Cortex of kidney (tissue), 1 donor: ENCODE measurements at places on chromosomes 2 and 18.

- DNase-seq = no peak
Observed at GRCh38 chr2:74379851-74380789, at the start of gene DCTN1. TSS of gene DCTN1 (minus strand) at chr2:74380311. CDS start at chr2:74380037, 274 bp downstream.

DNA sequence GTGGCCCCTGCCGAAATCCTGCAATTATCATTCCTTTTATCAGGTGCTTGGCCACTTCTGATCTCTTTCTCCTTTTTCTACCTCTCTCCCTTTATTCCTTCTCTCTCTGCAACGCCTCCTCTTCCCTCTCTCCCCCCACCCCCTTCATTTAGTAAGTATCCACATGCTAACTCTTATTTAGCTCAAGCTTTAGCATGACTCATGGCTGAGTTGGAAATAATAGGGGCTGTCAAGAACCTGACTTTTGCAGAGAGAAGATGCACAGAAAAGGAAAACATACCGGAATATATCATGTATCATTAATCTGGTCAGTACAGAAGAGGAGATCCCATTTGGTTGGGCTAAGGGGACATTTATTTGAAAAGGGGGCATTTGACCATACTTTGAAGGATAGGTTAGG is 33.1 kb downstream of the FAM171B start:
- no peak for DNase-seq

GRCh38 chr2:149819356-149819957 is 231.9 kb upstream of the MMADHC start:
- DNase-seq = no peak

- no peak for DNase-seq
Observed at GRCh38 chr2:2743164-2743571, 412.1 kb upstream of the MYT1L start.

- DNase-seq = no peak
Observed at GRCh38 chr2:226893216-226893615, 57.4 kb downstream of the RHBDD1 start.

DNA sequence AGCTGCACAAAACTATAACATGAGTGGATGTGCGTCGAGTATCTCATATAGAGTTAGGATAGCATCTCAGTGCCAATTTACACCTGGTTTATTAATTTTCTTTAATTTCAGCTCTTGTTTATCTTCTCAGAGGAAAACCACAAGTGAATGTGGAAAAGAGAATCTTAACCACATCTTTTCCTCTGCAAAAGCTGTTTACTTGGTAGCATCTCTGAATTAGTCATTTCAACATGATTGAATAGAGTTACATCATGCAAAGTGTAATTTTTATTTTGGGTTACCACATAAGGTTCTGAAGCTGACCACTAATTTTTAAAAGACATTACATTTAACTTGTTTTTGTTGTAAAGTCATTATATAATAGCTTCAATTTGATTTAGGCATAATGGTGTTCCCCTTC is 83.8 kb upstream of the FAM237A start:
- DNase-seq = no peak

- no peak for DNase-seq
Observed at GRCh38 chr2:179429060-179429471, 164.4 kb upstream of the SESTD1 start.

GRCh38 chr2:24824966-24825882 is 32.0 kb downstream of the CENPO start:
- no peak for DNase-seq

DNA sequence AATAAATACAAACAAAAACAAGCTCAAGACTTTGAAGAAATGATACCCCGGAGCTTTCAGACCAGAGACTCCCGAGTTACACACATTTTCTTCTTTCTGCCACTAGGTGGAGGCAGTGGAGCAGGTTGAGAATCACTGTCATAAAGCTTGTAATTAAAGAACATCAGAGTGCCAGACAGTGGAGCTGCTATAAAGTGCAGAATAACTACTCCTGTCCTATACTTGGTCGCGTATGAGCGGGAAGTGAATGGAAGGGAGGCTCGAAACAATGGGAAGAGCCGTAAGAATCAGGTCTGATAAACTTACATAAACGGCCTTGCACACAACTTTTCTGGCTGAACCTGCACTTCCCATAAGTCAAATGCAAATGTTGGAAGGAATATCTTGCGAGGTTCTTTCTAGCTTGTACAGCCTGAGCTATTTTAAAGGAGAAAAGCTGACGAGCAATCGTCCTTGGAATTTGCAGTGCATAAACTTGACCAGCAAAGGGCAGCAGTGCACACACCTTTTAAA is 189.0 kb downstream of the RPIA start:
- no peak for DNase-seq

GRCh38 chr18:73232933-73233332 is 365.1 kb upstream of the NETO1 start:
- no peak for DNase-seq

- no peak for DNase-seq
Observed at GRCh38 chr2:51028829-51029228, 3.1 kb downstream of the NRXN1 start.

- no peak for DNase-seq
Observed at GRCh38 chr2:51903728-51904127, 871.8 kb upstream of the NRXN1 start.

- DNase-seq = no peak
Observed at GRCh38 chr2:144593803-144594202, 73.9 kb upstream of the ZEB2 start.

DNA sequence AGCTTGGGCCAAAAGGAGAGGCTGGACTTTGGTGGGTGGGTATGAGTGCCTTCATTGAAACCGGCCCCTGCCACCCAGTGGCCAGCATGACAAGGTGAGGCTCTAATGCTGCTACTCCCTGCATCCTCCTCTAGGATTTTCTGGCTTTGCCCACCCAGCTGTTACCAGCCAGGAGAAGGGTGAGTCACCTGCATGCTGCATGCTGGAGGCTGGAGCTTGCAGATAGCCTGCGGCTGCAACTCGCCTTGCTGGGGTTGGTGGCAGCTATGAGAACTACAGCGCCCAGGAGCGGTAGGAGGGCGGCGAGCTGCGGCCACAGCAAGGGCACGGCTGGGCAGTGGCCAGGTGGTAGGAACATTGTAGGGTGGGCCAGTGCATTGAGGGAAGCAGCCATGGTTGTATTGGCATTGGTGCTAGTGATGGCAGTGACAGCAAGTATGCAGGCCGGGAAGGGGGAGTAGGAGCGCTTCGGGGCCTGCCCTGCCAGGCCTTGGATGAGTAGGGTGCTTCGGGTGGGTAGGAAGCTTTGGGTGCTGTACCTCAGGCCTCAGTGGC is 75.4 kb upstream of the SLC35G4 start:
- DNase-seq = no peak

GRCh38 chr18:13022644-13023043 is 31.5 kb downstream of the CEP192 start:
- no peak for DNase-seq

GRCh38 chr2:172279813-172280212 is 147.6 kb upstream of the ITGA6 start:
- no peak for DNase-seq

DNA sequence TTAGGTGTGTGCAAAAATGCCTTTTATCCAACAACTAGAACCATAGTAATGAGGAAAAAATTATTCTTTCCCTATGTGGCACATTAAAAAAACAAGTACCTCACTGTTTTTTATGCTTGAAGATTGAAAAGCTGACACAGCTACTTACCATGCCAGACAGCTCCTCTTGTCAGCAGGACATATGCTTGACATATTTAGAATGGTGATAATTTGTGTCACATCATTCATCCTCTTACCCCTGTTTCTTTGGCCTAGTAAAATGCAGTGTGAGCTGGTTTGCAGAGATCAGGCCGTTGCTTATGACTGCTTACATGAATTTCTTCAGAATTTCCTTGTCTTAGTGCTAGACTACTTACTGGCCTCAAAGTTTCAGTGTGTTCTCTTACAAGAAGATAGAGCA is 869.9 kb downstream of the LRP1B start:
- no peak for DNase-seq

- DNase-seq = no peak
Observed at GRCh38 chr2:19774805-19775176, 127.0 kb downstream of the TTC32 start.

DNA sequence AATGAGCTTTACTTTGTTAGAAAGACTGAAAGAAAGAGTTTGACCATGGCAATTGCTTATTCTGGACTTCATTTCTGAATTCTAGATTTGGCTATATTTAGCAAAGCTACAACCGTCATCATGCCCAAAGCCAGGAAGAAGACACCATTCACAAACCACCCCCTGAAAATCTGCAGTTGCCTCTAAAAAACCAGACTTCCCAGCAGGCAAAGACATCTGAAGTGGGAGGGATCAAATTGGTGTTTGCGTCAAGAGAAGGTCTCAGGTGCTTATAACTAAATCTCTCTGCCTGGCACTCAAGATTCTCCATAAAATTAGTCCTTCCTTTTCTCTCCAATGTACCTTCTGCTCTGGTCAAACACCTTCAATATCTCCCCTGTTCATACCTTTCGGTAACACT is 5.6 kb downstream of the AAK1 start:
- DNase-seq = no peak

- no peak for DNase-seq
Observed at GRCh38 chr2:43507137-43507536, 88.7 kb downstream of the THADA start.
